ENCODE measurements at places on chromosomes 4 and X. TPM values are rescaled to one million over a fixed set of nuclear protein-coding genes. Genes with fewer than 3 reads are reported as not detected.

MAGEB3 gene
- not detected for total RNA-seq

DNA sequence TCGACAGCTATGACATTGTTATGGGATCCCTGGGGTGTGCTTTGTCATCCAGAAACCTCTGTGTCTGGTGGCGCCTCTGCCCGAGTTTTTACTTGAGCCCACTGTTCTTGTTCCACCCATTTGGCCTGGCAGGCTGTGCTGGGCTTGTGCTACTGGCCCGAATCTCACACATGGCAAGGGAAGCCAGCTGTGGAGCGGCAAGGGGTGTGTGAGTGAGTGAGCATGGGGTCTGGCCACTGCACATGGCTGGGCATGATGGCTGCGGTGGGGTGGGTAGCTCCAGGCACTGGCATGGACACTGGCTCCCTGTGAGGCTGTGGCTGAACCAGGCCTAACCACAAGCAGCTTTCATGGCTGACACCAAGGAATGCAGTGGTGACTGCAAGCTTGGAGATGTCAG, 89.2 kb downstream of the DACH2 start:
- no peak for DNase-seq

- DNase-seq = no peak
These were observed 22.8 kb upstream of the ARHGAP24 start for GRCh38 chr4:85452058-85452731.

DNA sequence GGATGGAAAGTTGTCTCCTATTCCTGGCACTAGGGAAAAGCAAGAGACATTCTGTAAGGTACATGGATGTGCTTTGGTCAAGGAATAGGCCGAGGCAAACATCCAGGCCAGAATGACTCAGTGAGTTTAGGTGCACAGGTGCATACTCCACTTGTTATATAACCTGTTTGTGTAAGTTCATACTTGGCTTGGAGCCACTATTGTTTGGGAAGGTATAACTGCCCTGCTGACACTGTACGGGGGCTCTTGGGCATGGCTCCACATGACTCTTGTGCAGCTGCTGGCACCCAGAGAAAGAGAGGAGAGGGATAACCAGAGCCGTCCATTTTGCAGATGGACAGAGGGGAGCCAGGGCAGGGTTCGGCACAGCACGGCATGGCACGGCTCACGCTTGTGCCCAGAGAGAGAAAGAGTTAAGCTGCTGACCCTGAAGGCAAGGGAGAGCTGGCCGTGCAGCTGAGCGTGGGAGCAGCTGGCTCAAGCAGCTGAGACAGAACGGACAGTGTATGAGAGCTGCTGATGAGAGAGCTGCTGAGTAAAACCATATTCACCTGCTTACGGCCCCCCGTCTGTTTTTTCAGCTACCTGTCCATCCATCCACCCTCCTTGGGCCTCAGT, 98.0 kb downstream of the SLC2A9 start:
- no peak for DNase-seq

MAGEA11 gene
- not detected for total RNA-seq

Data from neural crest cell (in vitro differentiated cells).